Adrenal gland (tissue), 19 donors: ENCODE measurements at places on chromosomes 4 and X. TPM values are rescaled to one million over a fixed set of nuclear protein-coding genes. Genes with fewer than 3 reads are reported as not detected.

GRCh38 chr4:58166490-58166889 is 1056.3 kb upstream of the IGFBP7 start:
- DNase-seq = no peak

- DNase-seq = no peak
Measured at GRCh38 chrX:16629909-16630308, 20.0 kb upstream of the S100G start.

DNA sequence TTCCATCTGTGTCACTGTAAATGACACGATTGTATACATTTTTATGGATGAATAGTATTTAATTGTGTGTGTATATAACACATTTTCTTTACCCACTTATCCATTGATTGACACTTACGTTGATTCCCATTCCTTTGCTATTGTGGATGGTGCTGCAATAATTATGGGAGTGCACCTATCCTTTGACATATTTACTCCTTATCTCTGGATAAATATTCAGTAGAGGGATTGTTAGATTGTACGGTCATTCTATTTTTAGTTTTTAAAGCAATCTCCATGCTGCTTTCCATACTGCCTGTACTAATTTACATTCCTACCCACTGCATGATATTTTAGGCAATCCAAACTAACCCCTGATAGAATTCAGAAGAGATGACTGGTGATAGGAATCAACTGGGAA is 980.1 kb downstream of the FSTL5 start:
- DNase-seq = no peak

DNA sequence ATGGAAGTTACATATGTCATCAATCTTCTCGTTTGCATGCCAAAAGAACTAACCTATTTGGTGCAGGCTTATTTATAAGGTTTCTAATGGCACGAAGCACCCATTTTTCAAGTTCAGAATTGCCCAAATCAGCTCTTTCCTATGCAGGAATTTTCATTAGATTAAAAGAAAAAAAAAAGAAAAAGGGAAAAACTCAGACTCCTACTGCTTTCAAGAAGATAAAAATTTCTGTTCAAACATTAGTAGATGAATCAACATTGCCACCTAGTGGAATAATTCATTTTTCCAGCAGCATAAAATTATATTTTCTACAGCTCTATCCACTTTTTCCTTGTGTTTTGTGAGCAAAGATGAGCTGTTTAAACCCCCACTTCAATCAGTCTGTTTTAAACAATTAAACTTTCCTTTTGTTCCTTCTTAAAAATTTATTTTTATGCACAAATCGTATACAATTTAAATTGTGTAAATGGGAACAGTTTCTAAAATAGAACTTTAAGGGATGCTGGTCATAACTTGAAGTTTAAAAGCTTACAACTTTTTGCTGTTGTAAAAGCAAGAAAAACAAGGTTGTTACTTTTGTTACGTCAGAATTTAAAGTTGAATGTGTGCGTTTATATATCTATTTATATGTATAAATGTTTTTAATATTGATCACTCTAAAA is 309.9 kb downstream of the ARAP2 start:
- DNase-seq = no peak

DNA sequence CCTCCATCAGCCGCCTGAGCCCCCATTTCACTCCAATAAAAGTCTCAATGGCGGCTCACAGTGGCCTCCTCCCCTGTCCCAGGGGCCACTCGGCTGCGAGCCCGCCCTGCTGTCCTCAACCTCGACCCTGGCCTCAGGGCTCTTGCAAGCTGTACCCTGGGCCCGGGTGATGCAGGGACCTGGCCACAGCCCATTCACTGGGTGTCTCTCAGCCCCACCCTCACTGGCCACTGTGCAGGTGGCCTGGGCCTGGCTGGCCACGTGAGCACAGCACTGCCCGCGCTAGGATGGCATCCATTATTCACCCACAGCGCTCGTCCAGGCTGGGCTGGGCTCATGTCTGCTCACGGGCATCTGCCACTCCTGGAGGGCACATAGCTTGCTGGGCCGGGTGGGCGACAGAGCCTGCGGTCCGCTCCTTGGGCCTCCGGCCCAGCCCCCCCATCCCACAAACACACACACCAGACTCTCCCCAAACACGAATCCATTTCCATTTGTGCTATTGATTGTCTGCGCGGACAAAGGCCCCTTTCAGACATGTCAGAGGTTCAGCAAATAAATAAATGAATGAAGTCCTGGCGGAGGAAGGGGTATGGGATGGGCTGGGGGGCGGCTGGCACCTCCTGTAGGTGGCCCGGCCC is 16.5 kb upstream of the FGFR3 start:
- no peak for DNase-seq

DNA sequence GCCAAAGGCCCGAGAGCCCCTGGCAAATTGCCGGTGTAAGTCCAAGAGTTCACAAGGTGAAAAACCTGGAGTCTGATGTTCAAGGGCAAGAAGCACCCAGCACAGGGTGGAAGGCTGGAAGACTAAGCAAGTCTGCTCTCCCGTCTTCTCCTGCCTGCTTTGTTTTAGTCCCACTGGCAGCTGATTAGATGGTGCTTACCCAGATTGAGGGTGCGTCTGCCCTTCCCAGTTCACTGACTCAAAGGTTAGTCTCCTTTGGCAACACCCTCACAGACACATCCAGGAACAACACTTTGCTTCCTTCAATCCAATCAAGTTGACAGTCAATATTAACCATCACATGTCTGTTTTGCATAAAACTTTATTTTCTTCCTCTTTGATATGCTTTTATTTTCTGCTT is 157.4 kb downstream of the HS3ST1 start:
- DNase-seq = no peak

DNA sequence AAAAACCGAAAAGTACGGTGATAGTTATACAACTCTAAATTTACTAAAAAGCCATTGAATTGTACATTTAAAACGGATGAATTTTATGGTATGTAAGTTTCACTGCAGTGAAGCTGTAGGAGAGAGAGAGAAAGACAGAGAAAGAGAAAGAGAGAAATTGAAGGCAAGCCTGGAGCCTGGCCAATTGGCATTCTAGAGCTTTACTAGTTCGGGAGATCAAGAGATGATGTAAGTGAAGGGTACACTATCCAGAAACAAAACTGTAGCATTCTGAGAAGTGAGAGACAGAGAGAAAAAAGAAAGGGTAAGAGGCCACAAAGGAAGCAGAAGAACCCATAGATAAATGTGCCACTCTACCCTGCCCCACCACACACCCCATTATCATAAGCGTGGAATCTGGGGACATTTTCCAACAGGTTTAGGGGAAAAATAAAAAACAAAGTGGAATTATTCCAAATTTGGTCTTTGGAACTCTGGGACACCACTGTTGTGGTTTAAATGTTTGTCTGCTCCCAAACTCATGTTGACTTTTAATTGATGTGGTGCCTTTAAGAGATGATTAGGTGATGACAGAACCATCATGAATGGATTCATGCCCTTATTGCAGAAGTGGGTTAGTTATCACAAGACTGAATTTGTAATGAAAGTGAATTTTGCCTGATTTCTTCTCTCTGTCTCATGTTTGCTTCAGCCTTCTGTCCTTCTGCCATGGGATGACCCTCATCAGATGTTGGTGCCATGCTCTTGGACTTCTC is 123.0 kb upstream of the PLS3 start:
- peak; percentile 9 for DNase-seq

- DNase-seq = no peak
Measured at GRCh38 chr4:43357252-43357974, 464.9 kb downstream of the GRXCR1 start.

DNA sequence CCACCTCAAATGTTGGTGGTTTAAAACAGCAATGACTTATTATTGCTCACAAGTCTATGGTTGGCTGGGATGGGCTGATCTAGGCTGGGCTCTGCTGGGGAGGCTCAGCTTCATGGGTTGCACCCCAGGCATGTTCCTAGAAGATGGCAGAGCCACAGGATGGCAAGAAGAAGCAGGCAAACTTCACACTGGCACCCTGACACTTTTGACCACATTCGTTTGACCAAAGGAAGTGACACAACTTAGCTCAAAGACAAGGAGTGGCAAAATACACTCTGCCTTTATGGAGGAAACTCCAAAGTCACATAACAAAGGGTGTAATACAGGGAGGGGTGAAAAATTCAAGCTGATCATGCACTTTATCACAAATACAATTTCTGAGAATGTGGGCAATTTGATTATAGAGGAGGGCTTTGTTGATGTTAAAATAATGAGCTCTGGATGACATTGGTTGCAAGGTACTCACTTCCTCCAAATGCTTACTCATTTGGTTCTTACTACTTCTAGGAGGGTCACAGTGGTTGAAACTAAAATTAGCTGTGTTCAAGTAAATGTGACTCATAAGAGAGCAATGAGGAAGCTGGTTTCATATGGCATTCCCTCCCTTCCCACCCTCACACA is 249.2 kb upstream of the RPS6KA3 start:
- DNase-seq = no peak

DNA sequence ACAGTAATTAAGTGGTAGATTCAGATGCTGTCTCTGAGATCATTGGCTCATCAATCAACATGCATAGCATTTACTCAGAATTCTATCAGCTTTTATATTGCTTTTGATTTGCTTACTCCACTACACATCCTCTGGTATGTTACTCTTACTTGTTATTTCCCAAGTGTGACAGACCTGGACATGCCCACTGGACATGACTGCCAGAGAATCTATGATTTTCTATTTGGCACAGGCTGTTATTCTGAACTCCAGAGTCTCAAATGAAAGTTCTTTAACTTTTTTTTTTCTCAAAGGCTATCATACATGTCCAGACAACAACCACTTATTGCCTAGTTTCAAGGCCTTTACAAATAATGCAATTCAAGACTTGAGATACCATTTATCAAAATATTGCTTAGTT is 116.1 kb upstream of the ARHGAP24 start:
- DNase-seq = no peak

DNA sequence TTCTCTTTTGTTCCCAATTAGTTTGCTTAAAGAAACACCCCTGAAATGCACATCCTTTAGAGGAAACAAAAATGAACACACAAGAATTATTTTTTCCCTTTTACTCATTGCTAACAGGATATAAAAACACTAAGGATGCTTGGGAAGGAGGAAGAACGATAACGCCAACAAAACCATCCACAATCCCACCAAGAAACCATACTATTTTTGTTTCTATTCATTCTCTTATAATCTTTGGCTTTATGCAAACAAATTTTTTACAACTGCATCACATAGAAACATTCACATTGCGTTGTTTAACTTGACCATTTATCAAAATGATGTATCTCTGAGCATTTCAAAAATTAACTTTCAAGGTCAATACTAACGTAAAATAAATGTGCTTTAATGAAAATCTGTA is 12.0 kb downstream of the APBB2 start:
- no peak for DNase-seq

- DNase-seq = peak; percentile 8
Measured at GRCh38 chrX:150984169-150984824, 1.2 kb downstream of the HMGB3 start.

GRCh38 chr4:6029254-6029653 is 11.0 kb upstream of the C4orf50 start:
- no peak for DNase-seq

DNA sequence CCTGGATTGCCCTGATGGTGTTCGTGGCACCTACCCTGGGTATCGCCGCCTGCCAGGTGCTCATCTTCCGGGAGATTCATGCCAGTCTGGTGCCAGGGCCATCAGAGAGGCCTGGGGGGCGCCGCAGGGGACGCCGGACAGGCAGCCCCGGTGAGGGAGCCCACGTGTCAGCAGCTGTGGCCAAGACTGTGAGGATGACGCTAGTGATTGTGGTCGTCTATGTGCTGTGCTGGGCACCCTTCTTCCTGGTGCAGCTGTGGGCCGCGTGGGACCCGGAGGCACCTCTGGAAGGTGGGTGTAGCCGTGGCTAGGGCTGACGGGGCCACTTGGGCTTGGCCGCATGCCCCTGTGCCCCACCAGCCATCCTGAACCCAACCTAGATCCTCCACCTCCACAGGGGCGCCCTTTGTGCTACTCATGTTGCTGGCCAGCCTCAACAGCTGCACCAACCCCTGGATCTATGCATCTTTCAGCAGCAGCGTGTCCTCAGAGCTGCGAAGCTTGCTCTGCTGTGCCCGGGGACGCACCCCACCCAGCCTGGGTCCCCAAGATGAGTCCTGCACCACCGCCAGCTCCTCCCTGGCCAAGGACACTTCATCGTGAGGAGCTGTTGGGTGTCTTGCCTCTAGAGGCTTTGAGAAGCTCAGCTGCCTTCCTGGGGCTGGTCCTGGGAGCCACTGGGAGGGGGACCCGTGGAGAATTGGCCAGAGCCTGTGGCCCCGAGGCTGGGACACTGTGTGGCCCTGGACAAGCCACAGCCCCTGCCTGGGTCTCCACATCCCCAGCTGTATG is 1.8 kb downstream of the AVPR2 start:
- no peak for DNase-seq

DNA sequence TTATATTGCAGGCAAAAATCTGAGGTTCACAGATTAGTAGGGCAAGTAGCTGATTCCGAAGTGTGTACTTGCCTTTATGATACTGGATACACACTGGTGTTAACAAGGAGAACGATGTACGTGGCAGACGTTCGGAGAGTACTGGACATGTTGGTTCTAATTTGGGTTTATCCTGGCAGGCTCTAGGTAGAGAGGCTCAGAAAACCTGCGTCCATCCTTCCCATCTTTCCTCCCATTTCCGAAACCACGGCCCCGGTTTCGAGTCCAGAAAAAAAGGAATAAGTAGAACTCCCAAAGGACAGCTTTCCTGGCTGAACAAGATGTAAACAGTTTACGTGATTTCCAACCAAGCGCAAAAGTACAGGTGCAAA is 351 bp upstream of the SLC30A9 start:
- no peak for DNase-seq

DNA sequence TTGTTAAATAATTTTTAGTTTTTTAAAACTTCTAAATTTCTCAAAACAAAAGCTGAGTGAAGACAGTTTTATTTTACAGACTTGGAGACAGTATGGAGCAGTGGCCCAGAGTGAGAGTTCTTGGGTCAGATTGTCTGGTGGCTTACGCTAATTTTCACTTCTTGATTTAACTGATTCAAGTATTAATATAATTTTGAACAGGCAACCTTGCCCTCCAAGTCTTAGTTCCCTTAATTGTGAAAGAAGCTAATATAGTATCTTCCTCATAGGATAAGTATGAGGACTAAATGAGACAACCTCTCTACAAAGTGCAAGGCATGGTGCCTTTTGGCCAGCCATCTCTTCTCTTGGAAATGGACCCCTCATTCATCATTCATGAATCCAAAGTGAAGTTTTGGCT is 25.4 kb downstream of the ATP7A start:
- no peak for DNase-seq

DNA sequence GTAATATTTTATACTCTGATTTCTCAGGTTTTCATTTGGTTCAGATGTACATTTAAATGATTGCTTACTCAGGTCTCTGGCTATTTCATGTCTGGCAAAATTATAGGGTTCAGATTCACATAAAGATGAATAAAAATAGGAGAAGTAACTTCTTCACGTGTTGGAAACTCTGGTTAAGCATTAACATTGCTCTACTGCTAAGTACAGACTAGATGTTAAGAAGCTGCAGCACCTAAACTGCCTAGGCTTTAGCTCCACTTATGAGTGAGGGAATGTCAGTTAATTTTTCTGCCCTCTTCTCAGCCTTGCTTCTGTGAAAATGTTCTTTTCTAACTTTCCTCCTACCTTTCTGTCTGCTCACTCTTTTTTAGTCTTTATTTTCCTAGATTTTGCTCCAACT is 361.2 kb downstream of the ARAP2 start:
- no peak for DNase-seq

- DNase-seq = no peak
Measured at GRCh38 chr4:2359591-2360395, 58.7 kb downstream of the ZFYVE28 start.

The USP51 gene
- 6.2 TPM for total RNA-seq

The ANKRD50 gene
- total RNA-seq = 10.9 TPM

The MAGEA9B gene
- not detected for total RNA-seq

The MAGEB16 gene
- total RNA-seq = not detected

The IL15 gene
- 2.8 TPM for total RNA-seq

The ZNF141 gene
- total RNA-seq = 5.7 TPM

The UGT2B10 gene
- not detected for total RNA-seq

The PITX2 gene
- total RNA-seq = 0.22 TPM

The JCHAIN gene
- total RNA-seq = not detected

The RGN gene
- 277 TPM for total RNA-seq
